ENCODE measurements at places on chromosomes 3 and 15.

DNA sequence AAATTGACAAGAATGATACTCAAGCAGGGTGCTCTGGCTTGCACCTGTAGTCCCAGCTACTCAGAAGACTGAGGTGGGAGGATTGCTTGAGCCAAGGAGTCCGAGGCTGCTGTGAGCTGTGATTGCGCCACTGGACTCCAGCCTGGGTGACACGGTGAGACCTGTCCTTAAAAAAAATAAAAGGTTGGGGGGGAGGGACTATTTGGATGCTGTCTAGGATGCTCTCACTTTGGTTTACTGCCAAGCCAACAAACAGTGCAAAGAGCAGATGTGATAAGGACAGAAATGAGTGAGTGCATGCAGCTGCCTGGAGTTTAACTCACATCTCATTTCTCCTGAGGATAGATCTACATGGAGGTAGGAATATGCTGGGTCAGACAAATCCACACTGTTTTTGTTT is 130.0 kb downstream of the FRMD4B start:
- no peak for DNase-seq

- DNase-seq, result no peak
These were observed 130.2 kb downstream of the IL1RAP start for GRCh38 chr3:190644035-190644434.

GRCh38 chr3:32082721-32083120 is 23.7 kb upstream of the GPD1L start:
- no peak for DNase-seq

- DNase-seq, result no peak
These were observed 402.4 kb downstream of the SHQ1 start for GRCh38 chr3:72445827-72446217.

- no peak for DNase-seq
These were observed 145.4 kb upstream of the LRRFIP2 start for GRCh38 chr3:37319784-37320183.

All from HuH-7.5 (cell line).